D341Med (cell line): ENCODE measurements at places on chromosomes 5 and 9.
A peak's percentile ranks its signal among the peaks of the same experiment; 100 is the strongest.

DNA sequence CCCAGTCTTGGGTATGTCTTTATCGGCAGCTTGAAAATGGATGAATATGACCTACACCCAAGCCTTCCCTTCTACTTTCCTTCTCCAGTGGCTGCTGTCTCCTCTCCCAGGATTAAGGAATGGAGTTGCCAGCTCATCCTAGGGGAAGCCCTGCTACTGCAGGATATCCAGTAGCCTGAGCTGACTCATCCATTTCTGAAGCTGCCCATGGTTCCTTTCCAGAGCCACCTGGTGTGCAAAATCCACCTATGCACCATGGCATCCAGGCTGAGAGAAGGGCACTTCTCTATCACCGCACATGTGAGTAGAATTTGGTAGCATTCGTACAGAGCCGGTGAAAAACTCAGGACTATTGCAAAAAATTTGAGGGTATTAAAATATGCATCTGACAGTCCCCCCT is 290.8 kb downstream of the YTHDC2 start:
- no peak for DNase-seq

GRCh38 chr9:113992276-113992951 is 85.7 kb downstream of the AMBP start:
- DNase-seq: no peak

DNA sequence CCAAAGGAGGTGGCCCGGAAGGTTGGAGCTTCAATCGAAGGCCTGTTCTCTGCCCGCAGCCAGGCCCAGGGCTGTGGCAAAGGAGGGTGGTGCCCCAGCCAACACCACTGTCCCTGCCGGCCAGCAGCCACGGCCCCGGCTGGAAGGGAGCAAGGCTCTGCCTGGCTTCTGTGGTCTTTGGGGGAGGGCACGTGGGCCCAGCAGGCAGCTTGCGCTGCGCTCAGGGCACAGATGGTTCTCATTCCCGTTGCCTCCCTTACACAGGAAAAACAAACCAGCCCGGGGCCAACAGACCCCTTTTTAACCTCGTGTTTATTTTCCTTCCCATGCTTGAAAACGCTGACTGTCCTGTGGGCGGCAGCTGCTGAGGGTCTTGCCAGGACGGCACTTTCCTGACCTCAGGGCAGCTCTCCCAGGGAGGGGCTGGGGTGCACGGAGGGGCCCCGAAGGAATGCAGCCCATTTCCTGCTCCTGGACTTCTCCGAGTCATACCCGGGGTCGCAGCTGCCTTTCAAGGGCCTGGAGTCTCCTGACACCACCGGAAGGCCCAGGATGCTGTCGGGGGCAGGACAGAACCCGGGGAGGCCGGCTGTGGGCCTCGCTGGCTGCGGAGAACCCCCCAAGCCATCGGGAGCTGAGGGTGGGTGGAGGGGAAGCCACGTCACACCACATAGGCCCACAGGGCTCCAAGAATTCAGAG is 1.1 kb upstream of the GPSM1 start:
- no peak for DNase-seq

DNA sequence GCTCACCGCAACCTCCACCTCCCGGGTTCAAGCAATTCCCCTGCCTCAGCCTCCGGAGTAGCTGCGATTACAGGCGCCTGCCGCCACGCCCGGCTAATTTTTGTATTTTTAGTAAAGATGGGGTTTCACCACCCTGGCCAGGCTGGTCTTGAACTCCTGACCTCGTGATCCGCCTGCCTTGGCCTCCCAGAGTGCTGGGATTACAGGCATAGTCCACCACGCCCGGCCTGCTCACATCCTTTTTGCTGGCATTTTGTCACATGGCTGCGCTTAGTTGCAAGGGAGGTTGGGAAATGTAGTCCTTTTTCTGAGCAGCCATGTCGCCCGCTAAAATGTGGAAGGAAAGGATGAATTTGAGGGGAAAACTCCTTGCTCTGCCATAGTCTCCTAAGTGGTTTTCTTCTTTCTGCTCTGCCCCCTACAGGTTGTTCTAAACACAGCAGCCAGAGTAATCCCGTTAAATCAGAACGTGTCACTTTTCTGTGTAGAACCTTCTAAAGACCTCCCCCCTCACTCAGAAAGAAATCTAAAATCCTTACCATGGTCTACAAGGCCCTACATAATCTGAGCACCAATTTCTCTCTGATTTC is 57.8 kb upstream of the HSPA9 start:
- peak; percentile 53 for DNase-seq

GRCh38 chr5:84292000-84292642 is 92.6 kb downstream of the EDIL3 start:
- no peak for DNase-seq

- no peak for DNase-seq
Observed at GRCh38 chr9:104725014-104725413, 22.5 kb upstream of the NIPSNAP3A start.

DNA sequence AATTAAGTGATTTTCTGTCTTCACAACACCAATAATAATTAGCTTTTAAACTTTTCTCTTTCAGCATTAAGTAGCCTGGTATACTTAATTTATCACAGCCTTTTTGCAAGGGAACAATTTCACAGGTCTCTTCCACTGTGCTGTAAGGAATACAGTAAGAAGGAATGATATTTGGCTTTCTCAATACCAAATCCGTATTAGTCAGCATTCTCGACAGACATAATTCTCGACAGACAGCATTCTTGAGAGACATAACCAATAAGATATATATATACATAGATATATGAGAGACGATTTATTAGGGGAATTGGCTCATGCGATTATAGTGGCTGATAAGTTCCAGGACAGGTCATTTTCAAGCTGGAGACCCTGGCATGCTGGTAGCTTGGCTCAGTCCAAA is 18.0 kb downstream of the PRKAA1 start:
- no peak for DNase-seq
